Left colon (tissue), 2 donors: ENCODE measurements at places on chromosomes 3 and 15.

GRCh38 chr3:50155891-50156290 lies 767 bp downstream of the SEMA3F start:
- DNase-seq, result no peak

- DNase-seq, result no peak
Observed at GRCh38 chr3:43257850-43258249, 28.5 kb upstream of the SNRK start.

GRCh38 chr15:93261845-93262244 lies 172.8 kb upstream of the RGMA start:
- no peak for DNase-seq

- no peak for DNase-seq
Observed at GRCh38 chr3:79028916-79029315, 738.9 kb downstream of the ROBO1 start.
